ENCODE measurements at places on chromosomes 6 and 20.

GRCh38 chr20:32206760-32207625, 550 bp downstream of the PLAGL2 start:
- no peak for DNase-seq

DNA sequence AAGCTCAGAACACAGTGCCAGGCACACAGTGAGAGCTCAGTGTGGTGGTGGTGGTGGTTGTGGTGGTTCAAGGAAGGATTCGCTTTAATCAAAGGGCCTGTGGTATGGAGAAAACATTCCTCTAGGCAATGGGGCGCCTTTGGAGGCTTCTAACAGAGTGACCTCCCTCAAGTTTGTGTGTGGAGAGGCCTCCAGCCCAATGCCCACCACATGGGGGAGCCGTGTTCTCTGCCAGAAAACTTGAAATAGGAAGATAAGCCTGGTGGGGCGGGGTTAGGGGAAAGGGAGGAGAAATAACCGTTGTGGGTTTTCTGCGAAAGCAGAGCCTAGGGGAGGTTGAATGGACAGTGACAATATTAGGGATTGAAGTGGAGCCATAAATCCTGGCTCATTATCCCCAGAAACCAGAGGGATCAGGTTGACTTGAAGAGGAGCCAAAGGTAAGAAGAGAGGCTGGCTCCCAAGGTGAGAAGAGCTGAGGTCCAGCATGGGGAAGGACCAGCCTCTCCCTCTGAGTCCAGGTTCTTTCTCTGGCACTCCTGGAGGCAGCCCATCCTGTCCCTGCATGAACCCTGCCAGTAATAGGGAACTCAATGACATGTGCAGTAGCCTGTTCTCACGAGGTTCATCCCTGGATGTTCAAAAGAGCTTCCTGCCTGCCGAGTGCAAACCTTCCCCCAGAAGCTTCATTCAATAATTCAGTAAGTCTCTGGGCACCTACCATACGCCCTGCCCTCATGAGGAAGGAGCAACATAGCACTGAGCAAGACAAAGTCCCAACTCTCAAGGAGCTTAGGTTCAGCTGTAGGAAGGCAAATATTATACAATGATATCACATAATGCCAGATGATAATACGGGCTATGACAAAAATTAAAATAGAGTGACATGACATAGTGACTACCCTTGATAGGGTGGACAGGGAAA, 51.4 kb downstream of the TGM2 start:
- DNase-seq, result no peak

- DNase-seq, result no peak
These were observed 75.7 kb downstream of the SYNJ2 start for GRCh38 chr6:158057213-158057987.

DNA sequence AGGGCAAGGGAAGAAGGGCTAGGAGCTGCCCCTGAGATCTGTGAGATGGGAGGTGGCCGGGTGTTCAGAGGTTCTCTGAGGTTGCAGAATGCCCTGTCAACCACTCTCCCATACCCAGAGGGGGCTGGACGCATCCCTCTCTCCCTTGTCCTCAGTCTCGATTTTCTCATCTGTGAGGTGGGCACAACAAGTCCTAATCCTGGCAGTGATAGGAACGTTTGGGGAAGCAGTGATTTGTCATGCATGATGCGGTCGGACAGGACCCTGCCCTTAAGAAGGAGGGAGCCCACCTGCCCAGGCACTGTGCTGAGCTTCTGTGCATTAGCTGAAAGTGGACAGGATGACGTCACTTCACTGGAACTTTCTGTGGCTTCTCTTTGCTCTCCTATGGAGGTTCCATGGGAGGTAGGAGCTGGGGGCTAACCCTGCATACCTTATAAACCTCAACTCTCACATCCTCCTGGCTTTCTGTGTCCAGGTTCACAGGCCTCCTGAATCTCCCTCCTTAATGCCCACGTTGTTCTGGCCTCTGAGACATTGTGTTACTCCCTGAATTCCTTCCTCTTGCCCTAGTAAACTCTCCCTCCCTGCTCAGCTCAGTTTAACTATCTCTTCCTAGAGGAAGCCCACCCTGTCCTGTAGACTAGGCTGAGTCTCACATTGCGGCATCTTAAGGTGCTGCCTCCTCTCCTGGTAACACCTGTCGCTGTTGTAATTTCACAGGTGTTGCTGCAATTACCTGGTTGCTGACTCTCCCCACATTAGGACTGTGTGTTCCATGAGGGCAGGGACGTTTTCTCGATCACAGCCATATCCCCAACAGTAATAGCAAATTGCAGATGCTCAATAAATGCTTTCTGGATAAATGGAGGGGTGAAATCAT, 30.1 kb upstream of the CSNK2A1 start:
- no peak for DNase-seq

- DNase-seq, result no peak
These were observed 766 bp upstream of the TINAG start for GRCh38 chr6:54307439-54307910.

DNA sequence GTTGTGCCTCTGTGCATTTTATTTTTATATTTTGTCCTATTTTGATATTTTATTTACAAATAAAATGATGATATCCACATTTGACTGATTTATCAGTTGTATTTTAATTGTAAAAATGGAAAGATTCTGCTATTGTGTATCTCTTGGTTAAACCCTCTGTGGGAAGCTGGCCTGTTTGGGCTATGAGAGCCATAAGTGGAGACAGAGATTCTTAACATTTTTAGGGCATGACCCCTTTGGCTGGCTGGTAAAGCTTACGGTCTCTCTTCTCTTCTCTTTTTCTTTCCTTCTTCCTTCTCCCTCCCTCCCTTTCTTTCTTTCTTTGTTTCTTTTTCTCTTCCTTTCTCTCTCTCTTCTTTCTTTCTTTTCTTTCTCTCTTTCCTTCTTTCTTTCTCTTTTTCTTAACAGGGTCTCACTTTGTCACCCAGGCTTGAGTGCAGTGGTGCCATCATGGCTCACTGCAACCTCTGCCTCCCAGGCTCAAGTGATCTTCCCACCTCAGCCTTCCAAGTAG, 172.3 kb upstream of the CDYL start:
- no peak for DNase-seq
